ENCODE measurements at places on chromosomes 12 and 14. TPM values are rescaled to one million over a fixed set of nuclear protein-coding genes. Genes with fewer than 3 reads are reported as not detected.
A peak's percentile ranks its signal among the peaks of the same experiment; 100 is the strongest.

The HSPB8 gene
- 2.9 TPM for total RNA-seq

The FLVCR2 gene
- total RNA-seq: 1.5 TPM

The NKX2-1 gene
- not detected for total RNA-seq

DNA sequence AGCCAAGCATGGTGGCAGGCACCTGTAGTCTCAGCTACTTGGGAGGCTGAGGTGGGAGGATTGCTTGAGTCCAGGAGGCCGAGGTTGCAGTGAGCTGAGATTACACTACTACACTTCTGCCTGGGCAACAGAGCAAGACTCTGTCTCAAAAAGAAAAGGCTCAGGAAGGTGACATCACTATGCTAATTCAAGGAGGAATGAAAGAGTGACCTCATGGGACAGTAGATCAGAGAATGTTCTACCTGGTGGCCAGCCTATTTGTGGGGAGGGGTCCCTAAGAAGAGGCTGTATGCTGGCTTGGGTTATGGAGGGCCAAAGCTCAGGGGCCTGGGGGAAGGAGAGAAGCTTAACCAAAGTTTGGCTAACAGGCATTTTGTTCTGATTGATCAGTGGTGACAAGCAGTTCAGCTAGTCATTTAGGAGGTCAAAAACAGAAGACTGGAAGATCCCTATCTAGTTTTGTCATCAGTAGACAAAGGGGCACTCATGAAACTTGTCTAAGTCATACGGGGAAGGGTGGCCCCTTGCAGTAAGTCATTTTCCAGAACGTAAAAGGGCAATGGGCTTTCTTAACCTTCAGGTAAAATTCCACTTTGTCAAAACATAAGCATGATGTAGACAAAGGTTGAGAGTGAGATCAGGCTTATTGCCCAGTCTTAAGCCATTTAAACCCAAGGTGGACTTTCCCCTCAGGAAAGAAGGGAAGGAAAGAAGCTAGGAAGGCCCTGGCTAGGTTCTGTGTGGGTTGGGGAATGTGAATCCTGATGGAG lies 60.8 kb upstream of the EEA1 start:
- H3K4me1 ChIP-seq: peaks cover 7% of the 10 kb centered on the region
- no peaks in the 10 kb centered on the region for H3K27me3 ChIP-seq
- H3K36me3 ChIP-seq: no peaks in the 10 kb centered on the region
- H3K27ac ChIP-seq: no peak overlapping the region
- H3K4me3 ChIP-seq: no peak overlapping the region

DNA sequence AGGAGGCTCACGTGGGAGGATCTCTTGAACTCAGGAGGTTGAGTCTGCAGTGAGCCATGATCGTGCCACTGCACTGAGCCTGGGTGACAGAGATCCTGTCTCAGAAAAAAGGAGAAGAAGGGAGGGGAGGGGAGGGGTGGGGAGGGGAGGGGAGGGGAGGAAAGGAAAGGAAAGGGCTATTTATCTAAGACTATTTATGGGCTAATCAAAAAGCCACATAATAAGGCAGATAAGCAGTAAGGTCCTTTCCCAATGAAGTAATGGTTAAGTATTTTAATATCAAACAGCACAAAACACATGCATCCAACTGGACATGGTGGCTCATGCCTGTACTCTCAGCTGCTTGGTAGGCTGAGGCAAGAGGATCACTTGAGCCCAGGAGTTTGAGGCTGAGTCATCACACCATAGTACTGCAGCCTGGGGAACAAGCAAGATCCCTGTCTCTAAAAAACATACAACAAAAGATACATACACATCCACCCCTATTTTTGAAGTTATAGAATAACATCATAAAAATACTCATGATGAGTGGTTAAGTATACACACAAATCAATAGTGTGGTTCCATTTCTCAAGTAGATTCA lies 9.7 kb downstream of the PAWR start:
- H3K27ac ChIP-seq: no peak overlapping the region
- no peak overlapping the region for H3K4me3 ChIP-seq
- H3K36me3 ChIP-seq: no peaks in the 10 kb centered on the region
- peaks cover 27% of the 10 kb centered on the region for H3K4me1 ChIP-seq
- DNase-seq: no peak

GRCh38 chr12:85310025-85310424 lies 30.0 kb downstream of the ALX1 start:
- no peaks in the 10 kb centered on the region for H3K36me3 ChIP-seq
- no peak for DNase-seq
- H3K4me1 ChIP-seq: no peaks in the 10 kb centered on the region
- H3K4me3 ChIP-seq: no peak overlapping the region
- H3K27me3 ChIP-seq: no peaks in the 10 kb centered on the region

DNA sequence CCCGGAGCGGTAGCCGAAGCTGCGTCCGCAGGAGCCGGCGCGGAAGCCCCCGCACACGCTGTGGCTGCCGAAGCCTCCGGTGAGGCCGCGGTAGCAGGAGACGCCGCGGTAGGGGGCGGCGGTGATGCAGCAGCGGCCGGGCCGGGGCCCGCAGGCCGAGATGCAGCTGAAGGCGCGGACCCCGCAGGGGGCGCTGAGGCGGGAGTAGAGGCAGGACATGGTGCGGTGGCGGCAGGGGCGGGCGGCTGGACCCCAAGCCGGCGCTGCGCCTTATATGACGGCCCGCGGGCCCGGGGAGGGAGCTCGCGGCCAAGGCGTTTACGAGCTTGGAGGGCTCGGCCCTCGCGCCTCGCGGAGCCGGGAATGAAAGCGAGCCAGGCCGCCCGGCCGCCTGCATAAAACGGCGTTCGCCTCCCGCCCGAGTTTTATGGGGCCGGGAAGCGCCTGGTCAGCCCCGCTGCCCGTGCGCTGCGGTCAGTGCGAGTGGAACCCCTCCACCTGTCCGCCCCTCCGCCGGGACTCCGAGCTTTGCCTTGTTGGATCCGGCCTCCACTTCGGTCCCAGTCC lies 16.0 kb upstream of the KRT86 start:
- peaks cover 30% of the 10 kb centered on the region for H3K27me3 ChIP-seq

GRCh38 chr12:111780166-111780565 lies 13.4 kb downstream of the ALDH2 start:
- H3K4me3 ChIP-seq: no peak overlapping the region
- DNase-seq: peak; percentile 39

DNA sequence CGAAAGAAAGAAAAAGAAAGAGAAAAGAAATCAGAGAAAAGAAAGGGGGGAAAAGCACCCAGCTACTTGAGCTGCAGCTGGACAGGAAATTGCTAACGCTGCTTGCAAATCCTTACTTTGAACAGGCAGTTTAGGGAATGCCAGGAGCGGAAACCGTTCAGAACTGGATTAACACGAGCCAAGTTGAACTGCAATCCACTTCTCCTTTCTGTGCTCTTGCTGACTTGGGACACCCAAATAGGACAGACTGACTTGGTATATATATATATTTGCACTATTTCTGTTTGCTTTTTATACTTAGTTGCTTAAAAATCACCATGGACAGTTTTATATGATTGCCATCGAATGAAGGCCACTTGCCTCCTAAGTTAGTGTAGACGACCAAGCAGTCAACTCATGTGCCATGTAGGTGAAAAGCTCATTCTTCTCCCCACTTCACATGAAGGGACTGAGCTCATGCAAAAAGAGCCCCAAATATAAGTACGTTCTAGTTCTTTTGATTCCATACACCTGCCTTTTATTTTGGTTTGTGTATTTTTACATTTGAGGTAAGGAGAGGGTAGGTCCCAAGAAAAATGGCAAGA lies 5.5 kb downstream of the DUSP6 start:
- no peaks in the 10 kb centered on the region for H3K27me3 ChIP-seq
- peaks cover 34% of the 10 kb centered on the region for H3K36me3 ChIP-seq
- DNase-seq: no peak
- H3K27ac ChIP-seq: no peak overlapping the region
- peaks cover 46% of the 10 kb centered on the region for H3K4me1 ChIP-seq

DNA sequence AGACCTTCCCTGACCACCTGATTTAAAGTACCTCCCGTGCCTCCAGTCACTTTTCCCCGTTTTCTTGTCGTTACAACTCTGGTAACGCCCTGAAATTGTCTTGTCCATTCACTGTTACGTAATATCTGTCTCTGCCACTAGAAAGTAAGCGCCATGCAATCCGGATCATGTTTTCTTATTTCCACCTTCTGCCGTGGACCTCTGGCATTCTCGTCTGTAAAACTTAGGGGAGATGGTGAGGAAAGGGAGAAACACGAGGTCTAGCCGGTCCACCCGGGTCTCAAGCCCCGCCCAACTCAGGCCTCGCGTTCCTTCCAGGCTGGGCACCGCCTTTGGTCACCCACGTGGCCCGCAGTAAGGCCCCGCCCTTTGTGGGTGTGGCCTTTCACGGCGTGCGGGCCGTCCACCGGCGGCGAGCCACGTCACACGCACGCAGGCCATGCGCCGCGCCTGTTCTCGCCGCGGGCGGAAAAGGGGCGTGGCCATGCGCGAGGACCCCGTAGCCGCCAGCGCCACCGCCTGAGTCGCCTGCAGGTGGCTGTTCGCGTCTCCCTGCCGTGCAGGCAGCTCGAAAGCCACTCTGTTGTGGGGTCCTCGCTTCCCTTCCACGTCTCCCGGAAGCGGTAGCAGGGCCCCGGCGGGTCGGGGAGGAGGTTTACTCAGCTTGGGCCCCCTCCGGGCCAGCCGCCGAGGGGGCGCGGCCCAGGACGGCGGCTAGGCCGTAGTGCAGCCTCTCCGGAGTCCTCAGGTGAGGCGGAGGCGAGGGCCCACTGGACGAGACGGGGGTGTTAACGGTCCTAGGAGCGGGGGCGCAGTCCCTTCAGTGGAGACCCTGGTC lies at the start of gene GOLGA5:
Gene GOLGA5 (plus strand): TSS at position 597 of the 838 bp plus-strand sequence. CDS start 3,133 bp downstream, outside the sequence.
- DNase-seq: peak; percentile 96
- peak within 1 kb of the TSS; percentile 94 for H3K4me3 ChIP-seq
- H3K27me3 ChIP-seq: no peaks in the 10 kb centered on the region
- H3K36me3 ChIP-seq: peaks cover 20% of the 10 kb centered on the region
- peak within 1 kb of the TSS; percentile 97 for H3K27ac ChIP-seq

DNA sequence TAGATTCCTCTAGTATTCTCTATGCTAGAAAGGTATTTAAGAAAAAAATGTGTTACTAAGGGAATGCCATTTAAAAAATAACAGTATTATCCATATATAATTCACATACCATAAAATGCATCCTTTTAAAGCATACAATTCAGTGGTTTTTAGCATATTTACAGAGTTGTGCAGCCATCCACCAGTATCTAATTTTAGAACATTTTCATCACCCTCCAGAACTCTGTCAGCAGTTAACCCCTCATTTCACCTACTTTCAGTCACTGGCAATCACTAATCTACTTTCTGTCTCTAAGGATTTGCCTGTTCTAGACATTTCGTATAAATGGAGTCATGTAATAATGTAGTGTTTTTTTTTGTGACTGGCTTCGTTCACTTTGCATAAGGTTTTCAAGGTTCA lies 33.4 kb downstream of the TBC1D15 start:
- DNase-seq: no peak
- H3K36me3 ChIP-seq: peaks cover 7% of the 10 kb centered on the region
- no peaks in the 10 kb centered on the region for H3K27me3 ChIP-seq
- H3K27ac ChIP-seq: no peak overlapping the region
- no peak overlapping the region for H3K4me3 ChIP-seq

DNA sequence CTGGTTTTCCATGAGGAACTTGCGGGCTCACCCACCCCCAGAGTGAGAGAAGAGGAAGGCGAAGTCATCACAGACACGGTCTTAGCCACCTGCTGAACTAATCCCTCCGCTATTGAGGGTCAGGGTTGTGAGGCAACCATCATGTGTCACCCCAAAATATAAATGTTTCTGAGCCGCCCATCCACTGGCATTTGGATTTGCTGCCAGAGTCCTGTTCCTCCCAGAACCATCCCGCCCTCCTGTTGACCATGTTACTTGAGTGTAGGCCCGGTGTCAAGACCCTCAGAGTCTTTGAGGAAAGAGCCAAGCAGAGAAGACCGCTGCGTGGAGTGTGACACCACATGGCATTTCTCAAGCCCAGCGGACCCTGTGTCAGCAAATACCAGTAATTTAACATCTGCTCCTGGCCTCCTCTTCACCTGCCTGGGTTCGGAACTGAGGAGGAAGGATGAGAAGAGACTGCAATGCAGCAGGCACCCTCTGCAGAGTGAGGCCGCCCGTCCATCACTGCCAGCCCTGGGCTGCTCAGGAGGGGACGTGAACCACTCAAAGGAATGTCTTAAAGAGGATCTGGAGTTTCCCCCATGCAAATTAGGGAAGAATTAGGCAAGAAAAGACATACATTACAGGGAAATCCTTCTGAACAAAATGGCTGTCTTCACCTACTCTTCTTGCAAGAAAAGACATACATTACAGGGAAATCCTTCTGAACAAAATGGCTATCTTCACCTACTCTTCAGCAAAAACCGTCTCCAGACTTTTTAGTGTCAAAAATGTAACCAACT lies 100.4 kb downstream of the FBXL14 start:
- no peak overlapping the region for H3K4me3 ChIP-seq
- peak; percentile 22 for DNase-seq
- peaks cover 18% of the 10 kb centered on the region for H3K4me1 ChIP-seq
- peaks cover 27% of the 10 kb centered on the region for H3K36me3 ChIP-seq
- no peak overlapping the region for H3K27ac ChIP-seq

- H3K27me3 ChIP-seq: no peaks in the 10 kb centered on the region
- H3K36me3 ChIP-seq: no peaks in the 10 kb centered on the region
- no peak for DNase-seq
- no peak overlapping the region for H3K4me3 ChIP-seq
- H3K27ac ChIP-seq: no peak overlapping the region
- no peaks in the 10 kb centered on the region for H3K4me1 ChIP-seq
Observed at GRCh38 chr12:101962486-101962885, 85.1 kb downstream of the DRAM1 start.

DNA sequence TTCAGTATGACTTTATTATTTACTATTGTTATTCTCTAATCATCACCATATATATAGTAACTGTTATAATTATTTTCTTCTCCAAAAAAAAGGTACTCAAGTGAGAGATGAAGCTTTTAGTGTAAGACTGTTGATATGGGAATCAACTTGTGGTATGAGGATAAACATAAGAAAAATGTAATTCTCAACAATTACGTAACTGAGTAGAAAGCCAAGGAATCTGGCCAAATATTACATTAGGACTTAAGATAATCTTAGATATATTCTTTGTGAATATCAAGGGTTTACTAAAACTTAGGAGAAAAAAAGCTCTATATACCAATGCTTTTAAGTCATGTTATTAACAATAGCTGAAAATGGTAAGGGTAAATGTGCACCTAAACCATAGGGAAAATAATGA lies 13.3 kb downstream of the SENP1 start:
- no peaks in the 10 kb centered on the region for H3K27me3 ChIP-seq
- H3K4me1 ChIP-seq: peaks cover 4% of the 10 kb centered on the region
- H3K27ac ChIP-seq: no peak overlapping the region
- DNase-seq: peak; percentile 43

DNA sequence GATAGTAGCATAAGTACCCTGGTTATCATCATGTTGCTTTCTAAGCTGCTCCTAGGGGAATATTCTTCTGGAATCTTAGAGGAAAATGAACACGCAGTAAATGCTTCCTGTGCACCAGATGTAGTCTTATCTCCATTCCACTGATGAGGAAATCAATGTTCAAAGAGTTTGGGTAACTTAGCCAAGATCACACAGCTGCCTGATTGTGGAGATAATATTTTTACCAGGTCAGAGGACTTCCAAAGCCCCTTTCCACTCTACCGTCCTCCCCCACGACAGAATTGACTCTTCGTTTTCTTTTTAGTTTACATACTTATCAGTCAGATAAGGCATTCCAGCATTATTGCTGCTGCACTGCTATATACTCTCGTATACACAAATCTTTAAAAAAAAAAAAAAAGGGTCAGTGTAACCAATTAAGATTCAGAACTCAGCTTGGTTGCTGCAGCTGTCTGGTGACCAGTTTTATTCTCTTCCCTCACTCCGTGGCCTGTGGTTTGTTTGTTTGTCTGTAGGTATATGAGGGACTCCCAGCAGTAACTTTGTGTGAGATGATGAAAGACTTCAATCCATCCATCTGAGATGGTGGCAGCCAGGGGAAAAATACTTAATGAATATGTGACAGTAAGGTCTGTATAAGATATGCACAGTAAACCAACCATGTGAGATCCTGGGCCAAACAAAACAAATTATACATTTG lies 110.5 kb downstream of the TGFB3 start:
- peak; percentile 1 for DNase-seq
- no peaks in the 10 kb centered on the region for H3K27me3 ChIP-seq
- peaks cover 39% of the 10 kb centered on the region for H3K4me1 ChIP-seq
- no peaks in the 10 kb centered on the region for H3K36me3 ChIP-seq

Measured in osteoblast (primary cell).